Retina (tissue), 1 donor: ENCODE measurements at places on chromosomes 6 and 20.
A peak's percentile ranks its signal among the peaks of the same experiment; 100 is the strongest.

DNA sequence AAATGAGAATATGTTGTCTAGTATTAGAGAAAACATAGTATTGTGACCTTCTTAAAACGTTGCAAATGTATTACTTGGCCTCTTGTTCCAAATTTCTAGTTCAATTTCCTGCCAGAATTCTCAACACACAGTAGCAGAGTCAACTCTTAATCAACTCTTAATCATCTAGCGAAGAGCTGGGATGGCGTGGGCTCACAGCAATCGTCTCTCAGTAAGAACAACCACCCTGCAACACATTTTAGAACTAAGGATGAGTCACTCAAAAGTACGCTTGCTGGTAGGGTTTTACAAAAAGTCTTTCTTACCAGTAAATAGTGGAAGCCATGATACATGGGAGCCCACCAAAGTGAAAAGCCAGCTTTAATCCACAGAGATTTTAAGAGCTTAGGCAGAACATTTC lies 24.6 kb downstream of the GPR6 start:
- no peak for DNase-seq

DNA sequence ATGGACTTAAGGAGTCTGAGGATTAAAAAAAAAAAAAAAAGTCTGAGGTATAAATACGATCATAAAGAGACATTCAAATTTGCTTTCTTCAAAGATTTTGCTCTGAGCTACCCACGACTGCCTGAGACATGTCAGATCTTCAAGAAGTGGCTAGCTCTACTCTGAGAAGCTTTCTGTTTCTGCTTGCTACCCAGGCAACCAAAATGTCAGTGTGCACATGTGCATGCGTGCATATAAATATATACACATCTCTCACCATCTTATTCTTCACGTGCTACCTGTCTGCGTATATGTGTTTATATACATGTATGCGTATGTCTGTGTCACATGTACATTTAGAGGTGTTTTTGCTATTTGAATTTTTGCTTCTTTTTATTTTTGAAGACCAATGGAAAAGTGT lies 299.6 kb upstream of the STXBP5 start:
- no peak for DNase-seq

DNA sequence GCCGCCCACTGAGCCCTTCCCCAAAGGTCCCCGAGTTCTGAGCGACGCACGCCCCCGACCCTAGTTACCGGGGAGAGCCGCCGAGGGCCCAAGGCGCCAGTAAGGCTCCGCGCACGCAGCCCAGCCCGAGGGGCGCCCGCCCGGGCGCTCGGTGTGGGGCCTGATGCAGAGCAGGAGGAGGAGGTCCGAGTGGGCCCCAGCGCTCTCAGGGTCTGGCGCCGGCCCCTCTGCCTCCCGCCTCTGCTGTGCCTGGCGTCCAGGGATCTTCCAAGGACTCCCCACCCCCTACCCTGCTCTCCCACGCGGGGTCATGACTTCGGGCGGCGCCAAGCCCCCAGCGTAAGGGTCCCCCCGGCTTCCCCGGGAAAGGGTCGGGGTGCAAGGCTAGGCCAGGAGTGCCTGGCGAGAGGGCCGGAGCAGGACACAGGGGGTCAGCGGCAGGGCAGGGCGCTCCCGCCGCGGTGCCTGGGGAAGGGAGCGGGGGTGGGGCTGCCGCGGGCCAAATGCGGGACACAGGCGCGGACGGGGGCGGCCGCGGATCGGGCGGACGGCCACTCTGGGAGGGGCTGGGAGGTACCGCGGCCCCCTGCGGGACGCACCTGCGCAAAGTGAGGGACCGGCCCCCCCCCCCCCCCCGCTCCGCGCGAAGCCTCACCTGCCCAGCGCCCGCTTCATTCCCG lies 637 bp downstream of the ABHD12 start:
- DNase-seq = peak; percentile 86

- DNase-seq = no peak
These were observed 238.8 kb upstream of the SLC35B3 start for GRCh38 chr6:8674126-8674525.

DNA sequence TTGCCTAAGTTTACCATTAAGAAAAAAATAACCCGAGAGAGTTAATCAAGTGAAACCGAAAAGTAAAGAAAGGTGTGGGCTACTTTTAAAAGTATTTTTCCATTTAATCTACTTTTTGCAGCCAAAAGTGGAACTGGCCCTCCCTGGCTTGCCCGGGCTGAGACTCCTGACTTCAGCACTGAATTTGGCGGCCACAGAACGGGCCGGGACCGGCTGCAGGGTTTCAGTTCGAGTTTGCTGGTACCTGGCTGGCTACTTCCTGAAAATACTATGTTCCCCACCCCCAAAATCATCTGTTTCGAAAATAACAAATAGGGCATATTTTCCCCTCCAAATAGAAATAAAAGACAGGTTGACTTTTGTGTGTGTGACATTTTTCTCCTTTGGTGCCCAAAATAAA lies 173.4 kb upstream of the EXOC2 start:
- DNase-seq = no peak

- peak; percentile 61 for DNase-seq
These were observed 97.1 kb upstream of the CEP85L start for GRCh38 chr6:118748311-118749062.

DNA sequence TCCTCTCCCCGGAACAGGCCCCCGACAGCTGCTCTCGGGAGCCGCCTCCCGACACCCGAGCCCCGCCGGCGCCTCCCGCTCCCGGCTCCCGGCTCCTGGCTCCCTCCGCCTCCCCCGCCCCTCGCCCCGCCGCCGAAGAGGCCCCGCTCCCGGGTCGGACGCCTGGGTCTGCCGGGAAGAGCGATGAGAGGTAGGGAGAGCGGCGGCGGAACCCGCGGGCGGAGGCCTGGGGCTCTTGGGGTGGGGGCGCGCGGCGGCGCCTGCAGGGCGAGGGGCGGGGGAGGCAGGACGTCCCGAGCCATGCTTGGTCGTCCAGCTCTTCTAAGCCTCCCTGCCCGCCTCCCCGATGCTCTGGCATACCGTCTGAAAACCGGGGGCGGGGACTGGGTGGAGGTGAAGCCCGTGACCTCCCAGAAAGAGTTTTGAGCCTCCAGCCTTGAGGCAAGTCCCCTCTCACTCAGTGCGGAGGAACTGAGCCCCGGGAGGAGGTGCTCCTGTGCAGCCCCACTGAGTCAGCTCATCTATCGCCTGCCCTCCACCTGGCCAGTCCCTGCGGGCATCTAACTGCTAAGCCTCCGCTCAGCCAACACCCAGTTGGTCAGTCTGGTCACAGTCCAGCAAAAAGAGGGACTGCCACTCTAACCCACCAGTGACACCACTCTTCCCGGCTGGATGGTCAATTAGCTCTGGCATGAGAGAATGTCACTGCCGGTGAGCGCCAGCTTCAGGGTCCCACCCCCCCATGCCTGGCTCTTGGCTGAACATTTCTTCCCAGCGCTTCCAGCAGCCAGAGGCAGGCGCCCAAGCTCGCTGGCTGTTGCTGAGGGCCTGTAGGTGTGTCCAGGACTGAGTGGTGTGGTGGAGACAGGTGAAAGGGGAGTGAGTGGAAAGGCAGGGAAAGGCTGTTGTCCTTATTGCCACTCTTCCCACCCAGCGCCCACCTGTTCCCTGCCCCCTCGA lies 482 bp downstream of the DDR1 start:
- peak; percentile 74 for DNase-seq

GRCh38 chr20:9329355-9330101 lies 184.9 kb upstream of the LAMP5 start:
- no peak for DNase-seq

DNA sequence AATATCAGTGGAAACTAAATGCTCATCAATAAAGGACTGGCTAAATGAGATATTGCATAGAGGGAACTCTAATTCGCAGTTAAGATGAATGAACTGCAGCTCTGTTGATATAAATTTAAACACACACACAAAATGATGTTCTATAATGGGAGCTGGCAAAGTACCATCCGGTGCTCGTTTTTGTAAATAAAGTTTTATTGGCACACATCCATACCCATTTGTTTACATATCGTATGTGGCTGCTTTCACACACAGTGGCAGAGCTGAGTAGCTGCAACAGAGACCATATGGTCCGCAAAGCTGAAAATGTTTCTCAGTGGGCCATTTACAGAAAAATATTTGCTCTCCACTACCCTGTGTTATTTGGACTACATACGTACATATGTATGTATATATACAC lies 120.7 kb downstream of the EDN3 start:
- no peak for DNase-seq

DNA sequence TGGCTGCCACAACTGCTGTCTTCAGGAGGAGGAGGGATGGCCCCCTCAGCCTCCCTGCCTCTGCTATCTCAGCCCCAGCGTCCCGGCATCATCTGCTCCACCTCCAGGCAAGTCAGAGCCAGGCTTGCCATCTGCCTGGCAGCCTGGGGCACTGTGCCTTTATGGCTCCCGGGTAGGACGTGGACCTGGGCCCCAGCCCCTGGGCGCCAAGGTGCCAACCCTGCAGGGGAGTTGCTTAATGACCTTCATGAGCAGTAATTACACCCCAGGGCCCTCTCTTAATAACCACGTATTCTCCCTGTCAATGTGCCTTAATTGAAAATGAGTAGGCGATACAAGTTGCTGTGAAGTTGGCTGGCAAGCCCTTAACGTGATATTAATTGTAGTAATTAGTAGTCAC lies 122.1 kb upstream of the MLN start:
- peak; percentile 40 for DNase-seq

DNA sequence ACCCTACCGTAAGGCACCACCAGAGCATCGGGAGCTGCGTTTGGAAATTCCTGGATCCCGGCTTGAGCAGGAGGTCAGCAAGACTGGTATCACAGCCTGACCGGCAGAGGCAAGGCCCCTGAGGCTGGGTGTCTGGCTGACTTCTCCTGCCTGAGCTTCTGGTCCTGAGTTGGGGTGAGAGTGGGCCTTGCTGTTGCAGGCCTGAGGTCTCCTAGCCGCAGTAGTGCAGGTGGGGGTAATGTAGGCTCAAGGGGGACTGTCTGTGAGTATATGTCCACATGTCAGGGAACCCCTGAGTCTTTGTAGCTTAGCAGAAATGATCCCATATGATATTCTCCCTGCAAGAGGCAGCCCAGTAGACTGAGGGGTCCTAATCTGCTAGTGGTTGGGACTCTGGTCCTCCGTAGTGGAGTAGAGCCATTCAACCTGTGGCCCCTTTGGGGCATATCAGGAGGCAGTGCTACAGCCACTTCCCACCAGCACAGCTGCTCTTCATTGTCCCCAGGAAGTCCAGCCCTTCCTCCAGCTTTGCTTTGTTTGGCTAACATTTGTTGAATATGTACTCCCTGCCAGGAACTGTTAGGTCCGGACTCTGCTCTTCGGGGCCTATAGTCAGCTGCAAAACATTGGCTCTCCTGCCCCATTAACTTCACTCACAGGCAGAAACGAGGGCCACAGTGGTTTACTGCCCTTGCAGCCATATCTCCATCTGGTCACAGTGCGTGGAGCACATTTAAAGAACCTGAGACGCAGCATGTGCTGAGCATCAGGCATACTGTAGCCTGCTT lies 10.9 kb downstream of the LRRC73 start:
- no peak for DNase-seq

GRCh38 chr6:129598244-129599187 lies 111.5 kb downstream of the ARHGAP18 start:
- DNase-seq = peak; percentile 67

- no peak for DNase-seq
These were observed 149.9 kb upstream of the UST start for GRCh38 chr6:148596891-148597455.

DNA sequence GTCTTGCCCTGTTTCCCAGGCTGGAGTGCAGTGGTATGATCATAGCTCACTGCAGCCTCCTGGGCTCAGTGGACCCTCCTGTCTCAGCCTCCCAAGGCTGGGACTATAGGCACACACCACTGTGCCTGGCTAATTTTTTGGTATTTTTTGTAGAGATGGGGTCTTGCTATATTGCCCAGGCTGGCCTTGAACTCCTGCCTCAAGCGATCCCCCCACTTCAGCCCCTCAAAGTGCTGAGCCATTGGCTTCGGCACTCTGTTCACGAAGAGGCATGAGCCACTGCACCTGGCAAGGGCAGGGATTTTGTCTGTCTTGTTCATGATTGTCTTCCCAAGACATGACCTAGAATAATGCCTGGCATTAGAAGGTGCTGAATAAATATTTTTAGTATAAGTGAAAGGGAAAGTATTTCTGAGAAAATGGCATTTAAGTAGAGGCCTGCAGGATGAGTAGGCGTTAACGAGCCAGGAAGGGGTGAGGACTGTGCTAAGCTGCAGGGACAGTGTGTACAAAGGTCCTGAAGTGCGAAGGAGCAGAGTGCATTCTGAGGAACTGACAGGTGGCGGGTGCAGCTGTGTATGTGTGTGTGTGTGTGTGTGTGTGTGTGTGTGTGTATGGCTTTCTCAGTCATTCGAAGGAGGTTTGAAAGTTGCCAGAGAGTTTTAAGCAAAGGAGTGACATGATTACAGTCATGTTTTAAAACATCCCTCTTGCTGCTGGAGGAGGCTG lies 43.0 kb downstream of the VEGFA start:
- no peak for DNase-seq

- no peak for DNase-seq
These were observed 10.8 kb upstream of the GMPR start for GRCh38 chr6:16227605-16228004.

DNA sequence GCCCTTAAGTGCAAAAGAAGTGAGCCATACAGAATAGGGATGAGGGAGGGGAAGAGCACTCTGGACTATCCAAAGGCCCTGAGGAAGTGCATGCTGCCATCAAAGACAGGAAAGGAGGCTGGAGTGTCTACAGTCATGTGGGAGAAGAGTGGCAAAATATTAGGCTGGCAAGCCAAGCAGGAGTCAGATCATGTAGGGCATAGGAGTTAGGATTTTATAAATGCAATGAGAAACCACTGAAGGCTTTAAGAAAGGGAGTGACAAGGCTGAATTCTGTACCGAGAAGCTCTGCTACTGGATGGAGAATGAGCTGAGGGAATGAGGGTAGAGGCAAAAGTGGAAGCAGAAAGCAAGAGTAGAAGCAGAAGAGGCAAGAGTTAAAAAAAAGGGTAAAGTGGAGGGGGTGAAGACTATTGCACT lies 2.3 kb downstream of the ZSCAN31 start:
- no peak for DNase-seq

GRCh38 chr6:903761-904160 lies 210.8 kb upstream of the EXOC2 start:
- no peak for DNase-seq

DNA sequence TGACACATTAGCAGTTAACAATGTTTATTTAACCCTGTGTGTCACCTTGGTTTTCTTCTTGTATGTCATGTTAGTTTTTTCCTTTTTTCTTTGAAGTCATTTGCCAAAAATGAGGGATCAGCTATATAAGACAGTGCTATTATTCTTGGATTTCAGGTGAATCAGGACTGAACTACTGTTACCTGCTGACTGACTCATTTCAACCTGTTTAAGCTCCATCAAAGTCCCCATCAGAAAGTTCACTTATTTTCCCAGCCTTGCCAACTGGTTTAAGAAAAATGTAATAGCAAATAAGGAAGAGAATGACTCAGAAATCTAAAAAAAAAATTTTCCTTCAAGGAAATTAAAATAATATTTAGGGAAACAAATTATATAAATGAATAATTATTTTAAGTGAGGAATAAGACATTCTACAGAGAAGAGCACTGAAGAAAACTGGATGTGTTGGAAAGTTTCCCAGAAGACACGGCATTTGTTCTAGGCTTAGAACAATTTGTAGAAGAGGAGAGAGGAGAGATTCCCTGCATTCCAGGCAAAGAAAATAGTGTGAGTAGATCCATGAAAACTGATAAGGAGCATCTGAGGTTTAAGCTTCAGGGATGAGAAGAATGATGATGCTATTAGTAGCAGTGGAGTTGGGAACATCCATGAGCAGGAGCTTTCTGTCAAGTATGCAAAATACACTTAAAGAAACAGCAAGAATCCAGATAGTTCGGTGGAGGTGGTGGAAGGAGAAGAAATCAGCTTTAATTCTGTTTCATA lies 84.9 kb upstream of the SIM1 start:
- no peak for DNase-seq

- DNase-seq = no peak
These were observed 25.3 kb downstream of the TRAF3IP2 start for GRCh38 chr6:111580401-111580800.
